ENCODE measurements at places on chromosomes 11 and 22.

DNA sequence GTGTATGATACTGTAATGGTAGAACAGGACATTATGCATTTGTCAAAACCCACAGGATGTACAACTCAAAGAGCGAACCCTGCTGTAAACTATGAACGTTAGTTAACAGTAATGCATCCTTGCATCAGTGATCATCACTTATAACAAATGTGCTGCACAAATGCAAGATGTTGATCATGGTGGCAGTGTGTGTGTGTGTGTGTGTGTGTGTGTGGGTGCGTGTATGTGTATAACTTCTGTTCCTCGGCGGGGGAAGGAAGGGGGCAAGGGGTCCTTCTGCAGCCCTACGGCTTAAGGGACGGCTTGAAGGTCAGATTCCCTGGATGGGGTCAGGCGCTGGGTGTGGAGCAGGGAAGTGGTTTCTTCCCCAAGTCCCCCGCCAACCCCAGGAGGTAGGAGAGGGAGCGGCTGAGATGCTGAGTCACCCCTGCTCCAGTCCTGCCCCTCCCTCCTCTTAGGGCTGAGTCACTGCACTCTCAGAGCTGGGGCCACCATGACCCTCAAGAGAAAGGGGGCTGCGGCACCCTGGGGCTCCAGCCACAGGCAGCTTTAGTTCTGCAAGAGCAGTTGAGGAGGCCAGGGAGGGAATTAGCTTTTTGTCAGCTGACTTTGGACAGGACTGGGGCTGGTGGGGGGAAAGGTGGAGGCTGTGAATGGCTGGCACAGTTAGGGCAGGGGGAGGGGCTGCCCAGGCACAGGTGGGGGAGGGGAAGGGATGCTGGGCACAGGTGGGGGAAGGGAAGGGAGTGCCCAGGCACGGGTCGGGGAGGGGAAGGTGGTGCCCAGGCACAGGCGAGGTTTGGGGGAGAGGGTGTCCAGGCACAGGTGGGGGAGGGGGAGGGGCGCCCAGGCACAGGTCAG lies 8.8 kb upstream of the CTSD start:
- peak; percentile 96 for DNase-seq

GRCh38 chr11:9765320-9766101 lies 101.6 kb downstream of the SWAP70 start:
- DNase-seq = peak; percentile 99

DNA sequence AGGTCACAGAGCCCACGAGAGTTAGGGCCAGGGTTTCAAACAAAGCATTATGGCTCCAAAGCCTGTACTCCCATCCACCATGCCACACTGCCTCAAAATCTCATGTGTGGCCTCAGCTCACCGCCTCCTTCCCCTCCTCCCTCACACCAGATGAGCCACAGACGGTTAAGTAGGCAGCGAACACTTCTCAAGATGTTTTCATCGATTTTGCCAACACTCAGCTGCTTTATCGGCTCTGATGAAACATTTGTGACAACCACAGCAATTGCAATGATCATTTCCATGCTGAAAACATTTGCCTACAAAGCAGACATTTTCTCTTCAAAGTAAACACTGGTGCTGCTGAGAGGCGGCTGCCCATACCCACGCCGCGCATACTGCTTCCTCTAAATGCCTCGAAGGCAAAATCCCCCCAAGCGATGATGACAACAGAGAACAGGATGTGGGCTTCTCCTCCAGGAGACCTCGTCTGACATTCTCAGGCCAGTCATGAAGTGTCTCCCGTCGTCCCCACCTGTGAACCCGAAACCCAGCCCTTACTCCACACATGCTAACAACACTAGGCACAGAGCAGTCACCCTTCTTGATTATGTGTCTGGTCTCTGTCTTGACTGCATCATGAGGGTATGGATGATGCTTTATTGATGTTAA lies 599.2 kb downstream of the SOX6 start:
- DNase-seq = no peak

DNA sequence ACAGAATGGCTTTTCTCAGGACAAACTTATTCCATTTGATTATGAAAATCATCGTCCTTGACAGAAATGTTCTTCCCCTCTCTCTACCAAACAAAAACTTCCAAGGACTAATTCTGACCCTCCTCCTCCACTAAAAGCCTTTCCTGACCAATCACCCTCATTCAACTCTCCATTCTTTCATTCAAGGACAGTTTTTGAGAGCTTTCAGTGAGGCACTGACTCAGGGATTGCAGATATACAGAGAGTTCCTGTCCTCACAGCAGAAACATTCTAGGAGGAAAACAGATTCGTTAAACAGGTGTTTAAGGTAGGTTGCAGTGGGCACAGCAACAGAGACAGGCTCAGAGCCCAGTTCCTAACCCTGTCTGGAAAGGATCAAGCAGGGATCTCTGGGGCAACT lies 41.5 kb downstream of the OR4D9 start:
- no peak for DNase-seq

DNA sequence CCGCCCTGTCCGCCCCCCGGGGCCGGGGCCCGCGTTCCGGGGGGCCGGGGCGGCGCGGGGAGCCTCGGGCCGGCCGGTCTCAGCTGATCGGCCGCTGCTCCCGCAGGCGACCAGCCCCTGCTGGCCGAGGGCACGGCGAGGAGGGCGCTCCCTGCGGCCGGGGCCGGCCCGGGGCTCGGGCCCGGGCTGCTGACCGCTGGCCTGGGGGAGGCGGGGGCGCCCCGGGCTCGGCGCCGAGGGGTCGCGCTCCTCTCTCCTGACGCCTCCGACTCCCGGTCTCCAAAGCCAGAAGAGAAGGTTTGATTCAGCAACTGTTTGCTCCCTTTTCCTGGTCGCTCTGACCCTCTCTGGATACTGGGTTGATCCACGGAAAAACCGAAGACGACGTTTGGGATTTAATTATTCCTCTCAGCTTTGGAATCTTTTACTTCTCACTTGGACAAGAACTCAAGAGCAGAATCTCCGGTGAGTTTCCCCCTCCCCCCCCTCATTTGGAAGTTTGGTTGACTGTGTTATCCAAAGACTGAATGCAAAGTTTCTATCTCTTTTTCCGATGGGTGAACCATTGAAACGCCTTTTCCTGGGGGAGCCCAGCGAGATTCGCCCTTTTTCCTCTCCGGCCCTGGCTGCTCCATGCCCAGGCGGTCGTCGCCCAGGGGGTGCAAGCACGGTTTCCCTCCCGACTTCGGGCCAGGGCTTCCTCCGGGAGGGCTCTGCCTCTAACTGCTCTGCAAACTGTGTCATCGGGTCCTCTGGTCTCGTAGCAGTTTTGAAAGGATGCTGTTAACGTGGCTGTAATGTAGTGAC lies 725 bp downstream of the KDM2A start:
- no peak for DNase-seq

- no peak for DNase-seq
Observed at GRCh38 chr11:32606220-32606619, 22.6 kb downstream of the EIF3M start.

GRCh38 chr22:28813772-28814518 lies 13.6 kb upstream of the XBP1 start:
- no peak for DNase-seq

DNA sequence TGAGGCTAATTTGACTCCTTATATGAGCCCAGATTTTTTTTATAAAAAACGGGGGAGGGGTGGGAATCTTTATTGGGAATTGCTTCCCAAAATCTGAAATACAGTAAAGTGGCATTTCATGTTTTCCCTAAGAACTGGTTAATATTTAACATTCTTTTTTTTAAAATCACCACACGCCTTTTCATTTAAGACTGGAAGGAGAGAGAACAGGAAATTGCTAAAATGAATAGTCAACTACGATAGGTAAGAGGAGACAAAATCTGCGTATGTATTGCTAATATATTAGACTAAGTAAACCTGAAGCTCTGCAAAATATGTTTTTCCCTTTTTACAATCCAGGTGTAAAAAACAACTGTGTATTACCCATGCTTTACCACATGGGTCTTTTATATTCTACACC lies 57.0 kb downstream of the SOX6 start:
- no peak for DNase-seq

DNA sequence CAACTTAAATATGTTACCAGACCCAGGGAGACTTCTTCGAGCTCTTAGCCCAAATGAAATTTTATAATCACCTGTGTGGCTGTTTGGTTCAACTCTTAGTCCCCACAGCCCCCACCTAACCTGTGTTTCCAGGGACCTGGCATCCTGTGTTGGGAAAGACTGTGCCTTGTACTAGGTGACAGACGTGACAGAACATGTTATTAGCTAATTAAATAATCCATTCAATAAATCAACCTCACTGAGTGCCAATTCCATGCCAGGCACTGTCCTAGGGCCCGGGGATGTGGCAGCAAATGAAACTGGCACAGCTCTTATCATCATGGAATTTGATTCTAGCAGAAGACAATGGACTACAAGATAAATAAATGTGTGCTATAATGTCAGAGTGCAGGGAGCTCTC lies 431.9 kb downstream of the MIAT start:
- DNase-seq = no peak

DNA sequence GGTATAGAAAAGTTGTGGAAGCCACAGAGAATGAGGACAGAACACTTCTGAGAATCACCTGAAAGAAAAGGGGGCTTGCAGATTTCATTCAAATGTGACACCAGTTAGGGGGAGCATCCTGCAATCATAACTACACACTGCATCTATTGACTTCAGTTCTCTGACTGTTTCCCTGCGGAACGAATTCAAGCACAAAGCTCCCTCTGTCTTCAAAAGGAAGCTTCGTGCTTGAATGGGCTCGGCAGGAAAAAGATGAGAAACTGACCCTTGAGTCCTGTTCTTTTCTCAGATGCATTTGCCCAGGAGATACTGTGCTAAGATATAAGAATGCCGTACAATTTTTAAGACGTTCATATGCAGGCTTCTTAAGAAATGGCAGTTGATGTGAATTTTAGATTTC lies 2000.4 kb upstream of the RAG2 start:
- DNase-seq = no peak

- no peak for DNase-seq
Observed at GRCh38 chr22:41327124-41327523, 25.8 kb downstream of the ZC3H7B start.

GRCh38 chr11:8689726-8690255 lies 7.2 kb downstream of the RPL27A start:
- peak; percentile 24 for DNase-seq

GRCh38 chr22:24156141-24156912 lies 25.0 kb upstream of the SUSD2 start:
- DNase-seq = peak; percentile 31

DNA sequence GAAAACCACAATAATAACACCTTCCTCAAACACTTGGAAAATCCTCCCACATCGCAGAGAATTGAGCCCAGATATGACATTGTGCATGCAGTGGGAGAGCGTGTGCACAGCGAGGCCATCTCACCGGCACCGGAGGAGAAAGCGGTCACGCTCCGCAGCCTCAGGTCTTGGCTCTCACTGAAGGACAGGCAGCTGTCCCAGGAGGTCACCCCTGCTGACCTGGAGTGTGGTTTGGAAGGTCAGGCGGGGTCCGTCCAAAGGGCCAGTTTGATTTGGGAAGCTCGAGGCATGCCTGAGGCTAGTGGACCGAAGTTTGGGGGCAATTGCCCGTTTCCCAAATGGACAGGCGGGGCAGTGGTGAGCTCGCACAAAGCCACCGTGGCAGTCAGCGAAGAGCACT lies 86.7 kb downstream of the KIAA1671 start:
- DNase-seq = no peak

- no peak for DNase-seq
Observed at GRCh38 chr11:83693306-83693992, 407.3 kb upstream of the CCDC90B start.

All from fibroblast of skin of abdomen (primary cell).